ENCODE measurements at places on chromosomes 6 and 20. TPM values are rescaled to one million over a fixed set of nuclear protein-coding genes. Genes with fewer than 3 reads are reported as not detected.

Gene MRPS26
- 40.8 TPM for total RNA-seq

Gene COL21A1
- total RNA-seq = 8.7 TPM

Gene HLA-C
- 354 TPM for total RNA-seq

Gene SLC16A10
- total RNA-seq = 8.1 TPM

Gene OOEP
- not detected for total RNA-seq

DNA sequence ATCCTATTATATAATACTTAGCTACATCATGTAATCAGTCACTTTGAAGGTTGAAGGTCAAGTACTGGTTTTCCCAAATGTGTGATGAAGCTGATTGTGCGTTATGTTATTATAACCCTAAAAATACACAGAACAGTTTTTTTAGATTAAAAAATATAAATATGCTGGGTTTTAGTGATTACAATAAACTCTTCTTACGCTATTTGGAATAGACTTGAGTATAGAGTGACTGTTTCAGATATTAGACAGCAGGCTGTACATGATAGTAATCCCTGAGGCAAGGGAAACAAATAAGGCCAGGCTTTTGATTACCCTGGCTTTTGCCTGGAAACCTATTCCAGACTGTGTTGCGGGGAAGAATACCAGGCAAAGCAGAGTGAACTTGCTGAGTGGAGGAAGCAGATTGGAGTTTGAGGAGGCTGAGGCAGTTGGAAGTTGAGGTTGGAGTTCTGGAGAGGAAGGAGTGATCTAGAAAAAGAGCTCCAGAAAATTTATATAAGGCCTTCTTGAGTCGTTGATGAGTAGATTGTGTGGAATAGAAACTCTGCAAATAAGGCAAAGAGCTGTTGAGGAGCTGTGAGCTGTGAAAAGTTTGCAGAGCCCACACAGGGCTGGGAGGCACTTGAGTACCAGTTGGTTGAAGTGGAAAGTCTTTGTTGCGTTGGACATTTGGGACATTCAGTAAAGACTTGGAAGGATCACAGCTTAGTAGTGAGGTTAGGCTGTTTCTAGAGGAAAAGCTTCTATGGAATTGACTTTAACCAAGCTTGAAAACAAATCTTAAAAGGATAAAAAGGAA, 26.4 kb downstream of the MAP3K4 start:
- no peak for DNase-seq

- no peak for DNase-seq
These were observed 81.0 kb downstream of the CEBPB start for GRCh38 chr20:50271612-50272011.

DNA sequence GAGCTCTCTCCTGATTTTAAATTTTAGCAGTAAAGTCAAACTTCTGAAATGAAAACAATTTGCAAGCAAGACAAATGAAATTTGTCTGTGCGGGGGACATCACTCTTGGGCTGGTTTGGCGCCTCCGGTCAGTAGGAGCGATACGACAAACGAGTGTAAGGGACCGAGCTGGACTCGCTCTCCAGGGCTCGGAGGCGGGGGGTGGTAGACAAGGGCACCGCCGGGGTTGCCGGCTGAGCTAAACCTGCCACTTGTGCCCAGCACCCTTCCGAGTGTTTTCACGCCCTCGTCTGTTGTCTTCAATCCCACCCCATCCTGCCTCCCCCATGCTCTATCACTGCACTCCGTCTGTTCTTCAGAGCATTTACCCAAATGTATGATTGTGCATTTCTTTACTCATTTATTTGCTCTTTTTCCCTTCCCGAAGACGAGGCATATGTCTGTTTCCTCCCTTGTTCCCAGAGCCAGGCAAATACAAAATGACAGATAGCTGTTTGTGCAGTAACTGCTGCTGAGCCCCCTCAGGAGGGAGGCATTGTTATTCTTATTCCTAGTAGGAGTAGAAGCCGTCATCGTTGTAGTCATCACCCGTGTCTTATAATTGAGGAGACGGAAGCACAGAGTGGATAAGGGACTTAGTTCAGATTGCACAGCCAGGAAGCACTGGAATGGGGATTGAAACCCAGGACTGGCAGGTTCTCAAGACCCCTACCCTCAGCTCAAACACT, 62.8 kb upstream of the APCDD1L start:
- no peak for DNase-seq

- no peak for DNase-seq
These were observed 31.3 kb upstream of the PDE10A start for GRCh38 chr6:165694296-165694695.

DNA sequence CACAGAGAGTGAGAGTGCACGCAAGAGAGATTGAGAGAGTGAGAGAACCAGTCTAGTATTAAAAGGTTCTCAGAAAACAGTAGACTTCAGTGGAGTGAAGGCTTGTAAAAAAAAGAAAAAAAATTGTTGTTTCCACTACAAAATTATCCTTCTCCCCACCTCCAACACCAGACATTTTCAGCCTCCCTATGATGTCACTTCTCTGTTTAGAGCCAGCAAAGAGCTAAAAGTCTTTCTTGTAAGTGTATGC, 77.8 kb downstream of the BACH2 start:
- DNase-seq = no peak

DNA sequence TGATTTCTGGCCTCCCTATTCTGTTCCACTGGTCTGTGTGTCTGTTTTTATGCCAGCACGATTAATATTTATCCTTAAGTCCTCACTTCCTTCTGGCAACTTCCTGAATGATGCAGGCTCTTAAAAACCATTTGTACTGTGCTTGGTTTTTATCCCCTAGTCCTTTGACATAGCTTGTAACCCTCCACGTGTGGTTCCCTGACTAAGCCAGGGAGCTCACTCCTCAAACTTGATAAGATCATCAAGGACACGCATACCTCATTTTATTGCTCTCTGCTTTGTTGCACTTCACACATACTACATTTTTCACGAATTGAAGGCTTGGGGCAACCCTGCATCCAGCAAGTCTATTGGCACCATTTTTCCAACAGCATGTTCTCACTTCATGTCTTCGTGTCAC, 166.4 kb upstream of the UST start:
- DNase-seq = no peak

DNA sequence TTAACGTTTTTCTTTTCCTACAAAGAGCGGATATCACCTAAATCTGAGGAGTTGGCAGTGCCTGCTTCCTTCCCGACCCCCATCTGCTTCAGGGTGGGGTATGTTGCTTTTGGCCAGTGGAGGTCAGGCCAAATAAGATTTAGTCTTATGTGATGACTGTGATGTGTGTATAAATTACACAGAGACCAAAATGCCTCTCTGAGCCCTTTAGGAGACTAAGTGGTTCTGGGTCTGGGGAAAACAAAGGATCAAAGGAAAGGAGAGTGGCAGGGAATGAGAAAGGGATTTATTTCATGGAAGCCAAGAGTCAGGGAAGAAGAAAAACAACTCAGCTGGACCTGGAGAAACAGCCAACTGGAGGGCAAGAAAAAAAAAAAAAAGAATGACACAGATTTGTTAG, 39.1 kb upstream of the TBC1D7 start:
- no peak for DNase-seq

DNA sequence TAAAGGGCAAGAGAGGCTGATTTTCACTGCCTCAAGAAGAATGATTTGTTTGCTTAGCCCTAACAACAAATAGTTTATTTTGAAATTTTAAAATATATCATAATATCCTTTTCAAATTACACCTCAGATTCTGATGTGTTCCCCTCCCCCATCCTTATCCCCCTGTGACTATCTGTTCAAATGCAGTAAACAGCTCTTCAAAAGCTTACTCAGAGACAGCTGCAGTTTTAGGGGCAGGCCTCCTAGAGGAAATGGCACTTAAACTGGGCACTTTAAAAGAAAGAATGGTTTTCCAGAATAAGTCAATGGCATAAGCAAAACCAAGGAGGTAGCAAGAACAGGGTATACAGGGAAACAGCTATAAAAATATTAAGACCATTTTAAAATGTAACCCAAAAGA, 118.6 kb upstream of the UST start:
- DNase-seq = no peak

DNA sequence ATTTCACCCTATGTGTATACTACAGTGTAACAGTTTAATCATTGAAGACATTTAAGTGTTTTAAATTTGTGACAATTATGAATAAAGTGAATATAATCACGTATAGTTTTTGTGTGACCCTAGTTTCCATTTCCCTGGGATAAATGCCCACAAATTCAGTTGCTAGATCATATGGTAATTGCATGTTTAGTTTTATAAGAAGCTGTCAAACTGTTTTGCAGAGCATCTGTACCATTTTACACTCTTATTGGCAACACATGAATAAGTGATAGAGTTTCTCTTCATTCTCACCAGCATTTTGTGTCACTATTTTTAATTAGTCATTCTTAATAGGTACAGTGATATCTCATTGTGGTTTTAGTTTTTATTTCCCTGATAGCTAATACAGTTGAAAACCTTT, 7.3 kb downstream of the VTA1 start:
- DNase-seq = no peak

DNA sequence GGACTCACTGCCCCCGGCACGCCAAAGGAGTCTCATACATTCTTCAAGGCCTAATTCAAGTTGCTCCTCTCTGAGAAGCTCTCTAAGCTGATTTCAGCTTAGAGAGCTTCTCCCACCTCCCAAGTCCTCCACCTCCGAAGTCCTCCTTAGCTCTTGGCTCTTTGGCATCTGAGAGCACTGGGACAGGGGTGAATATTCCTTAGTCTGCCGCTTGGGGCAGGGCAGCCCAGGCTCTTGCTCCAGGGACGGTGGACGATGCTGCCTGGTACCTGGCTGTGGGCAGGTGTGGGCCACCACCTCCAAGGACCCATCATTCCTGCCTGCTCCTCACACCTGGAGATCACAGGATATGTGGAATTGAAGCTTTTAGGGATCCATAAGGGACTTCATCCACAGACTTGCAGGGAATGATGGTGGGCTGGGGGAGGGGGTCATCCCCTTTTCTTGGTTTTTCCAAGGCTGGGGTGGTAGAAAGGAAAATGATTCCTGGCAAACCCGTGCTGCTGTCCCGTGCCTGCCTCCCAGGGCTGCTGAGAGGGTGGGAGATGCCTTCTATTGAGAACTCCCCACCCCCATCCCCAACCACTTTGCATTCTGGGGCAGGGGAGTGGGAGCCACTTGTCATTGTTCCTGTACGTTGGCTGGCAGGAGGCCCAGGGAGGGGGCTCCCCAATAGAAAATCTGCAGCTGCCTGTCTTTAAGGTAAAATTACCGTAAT, 57.4 kb downstream of the ARHGAP40 start:
- DNase-seq = no peak

DNA sequence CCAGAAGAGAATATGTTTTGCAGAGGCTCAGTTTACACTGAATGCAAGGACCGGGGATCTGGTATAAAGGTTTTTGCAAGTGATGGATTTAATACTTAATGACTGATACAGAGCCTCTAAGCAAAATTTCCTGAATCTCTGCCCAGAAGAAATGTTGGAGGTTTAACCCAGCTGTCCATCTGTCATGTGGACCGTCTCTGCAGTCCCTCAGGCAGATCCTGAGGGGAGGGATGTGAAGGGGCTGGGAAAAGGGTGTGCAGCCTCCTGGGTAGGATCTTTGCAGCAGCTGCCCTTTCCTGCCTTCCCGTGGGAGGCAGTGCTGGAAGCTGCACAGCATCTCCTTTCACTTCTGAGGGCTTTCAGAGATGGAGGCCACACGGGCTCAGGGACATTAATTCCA, 207.0 kb downstream of the SLC24A3 start:
- no peak for DNase-seq

DNA sequence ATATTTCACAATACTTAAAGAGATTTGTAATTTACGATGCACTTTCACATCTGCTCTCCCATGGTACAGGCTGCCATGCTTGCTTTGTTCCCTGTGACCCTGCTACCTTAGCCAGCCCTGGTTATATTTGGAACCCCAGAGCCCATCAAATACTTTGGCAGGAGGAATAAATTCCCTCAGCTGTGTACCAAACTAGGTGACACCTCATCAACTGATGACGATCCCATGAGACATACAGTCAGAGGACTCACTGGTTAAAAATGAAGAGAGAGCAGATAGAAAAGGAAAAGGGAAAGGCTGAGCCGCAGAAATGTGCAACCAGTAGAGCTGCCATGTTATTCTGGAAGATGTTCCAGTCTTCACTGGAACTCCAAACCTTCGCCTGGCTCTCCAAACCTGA, 120.0 kb downstream of the SIM1 start:
- DNase-seq = no peak

DNA sequence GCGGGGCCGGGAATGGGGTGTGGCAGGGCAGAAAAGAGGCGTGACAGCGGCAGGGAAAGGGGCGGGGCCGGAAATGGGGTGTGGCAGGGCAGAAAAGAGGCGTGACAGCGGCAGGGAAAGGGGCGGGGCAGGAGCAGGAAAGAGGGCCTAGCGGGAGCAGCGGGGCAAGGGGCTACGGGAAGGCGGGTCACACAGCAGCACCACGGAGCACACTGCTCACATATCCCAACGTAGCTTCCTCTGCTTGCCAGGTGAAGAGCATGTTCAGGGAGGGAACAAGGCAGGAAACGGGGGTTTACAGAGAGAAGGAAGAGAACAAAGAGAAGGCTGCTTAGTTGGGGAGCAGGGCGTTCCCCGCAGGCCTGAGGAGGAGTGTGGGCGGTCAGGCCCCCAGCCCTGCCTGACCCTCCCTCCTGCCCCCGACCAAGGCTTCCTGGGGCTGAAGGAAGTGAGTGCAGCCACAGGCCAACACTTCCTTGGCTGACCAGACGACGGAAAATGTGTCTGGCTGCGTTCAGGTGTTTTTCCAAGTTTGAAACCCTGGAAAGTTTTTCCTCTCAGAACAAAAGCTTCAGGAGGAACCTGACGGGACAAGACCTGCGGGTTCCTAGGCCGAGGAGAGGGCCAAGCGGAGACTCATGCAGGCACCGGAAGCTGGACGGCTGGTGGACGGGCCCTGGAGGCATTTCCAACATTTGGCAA, 13.8 kb downstream of the UCKL1 start:
- DNase-seq = peak; percentile 55

- DNase-seq = no peak
These were observed 4.3 kb downstream of the REV3L start for GRCh38 chr6:111478749-111479148.

GRCh38 chr20:35792740-35793139, 20.9 kb downstream of the PHF20 start:
- DNase-seq = no peak

DNA sequence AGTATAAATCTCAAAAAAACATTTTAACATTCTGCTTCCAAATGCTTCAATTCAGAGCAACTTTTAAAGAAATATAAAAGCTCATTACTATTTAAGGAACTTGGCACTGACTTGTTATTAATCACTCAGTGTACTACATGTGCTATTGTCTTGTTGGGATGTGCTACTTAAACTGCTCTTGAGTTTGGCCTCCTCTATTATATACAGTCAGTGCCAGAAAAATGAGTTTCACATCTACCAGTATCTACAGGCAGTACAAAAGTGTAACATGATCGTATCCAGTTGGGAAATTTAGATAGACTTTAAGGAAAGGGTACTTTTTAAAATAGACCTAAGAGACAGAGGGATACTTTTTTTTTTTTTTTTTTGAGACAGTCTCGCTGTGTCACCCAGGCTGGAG, 627.3 kb upstream of the SLC35B3 start:
- no peak for DNase-seq

Measured in ovary (tissue), 10 donors.